ENCODE measurements at places on chromosomes 5 and 9.

DNA sequence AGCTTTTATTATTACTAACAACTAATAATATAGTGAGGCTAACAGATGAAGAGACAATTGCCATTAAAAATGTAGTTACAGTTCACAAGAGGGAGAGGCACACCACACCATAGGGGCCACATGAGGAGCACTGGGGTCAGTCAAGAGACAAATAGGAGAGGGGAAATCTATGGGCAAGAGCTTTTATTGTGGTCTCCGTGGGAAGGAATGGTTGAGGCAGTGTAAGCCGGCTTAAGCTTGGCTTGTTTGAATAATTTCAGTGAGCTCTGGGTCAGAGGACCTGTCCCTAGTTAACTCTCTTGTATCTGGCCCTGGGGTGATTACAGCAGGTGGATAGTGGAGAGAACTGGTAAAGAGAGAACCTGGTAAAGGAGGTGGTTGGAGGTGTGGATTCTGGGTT is 35.3 kb downstream of the OGN start:
- no peak for DNase-seq

DNA sequence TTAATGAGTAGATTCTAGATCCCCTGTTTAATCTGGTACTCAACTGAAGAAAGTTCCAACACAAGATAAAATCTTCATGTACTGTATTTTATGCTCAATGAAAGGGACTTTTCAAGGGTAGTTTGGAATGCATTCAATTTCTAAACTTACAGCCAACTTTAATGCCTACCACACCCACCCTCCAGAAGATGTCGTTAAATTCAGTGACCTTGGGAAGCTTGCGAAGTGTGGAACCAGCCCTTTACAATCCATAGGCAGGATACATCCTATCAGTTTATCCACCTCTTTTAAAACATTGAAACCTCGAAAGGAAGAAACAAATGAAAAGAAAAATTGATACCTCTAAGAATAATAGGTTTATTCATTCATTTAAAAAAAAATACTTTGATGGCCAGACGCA is 20.2 kb downstream of the TRPM6 start:
- DNase-seq, result no peak

GRCh38 chr5:102453716-102454115 is 45.1 kb downstream of the SLCO6A1 start:
- DNase-seq, result no peak

- no peak for DNase-seq
Observed at GRCh38 chr9:78196258-78196657, 39.6 kb upstream of the CEP78 start.

- DNase-seq, result no peak
Observed at GRCh38 chr5:139457653-139458306, 4.8 kb downstream of the ECSCR start.

GRCh38 chr9:21454149-21454548 is 13.9 kb downstream of the IFNA1 start:
- DNase-seq, result no peak

GRCh38 chr9:77764894-77765780 is 117.0 kb upstream of the GNA14 start:
- no peak for DNase-seq
